Prostate gland (tissue), 2 donors: ENCODE measurements at places on chromosomes 6 and 20.

DNA sequence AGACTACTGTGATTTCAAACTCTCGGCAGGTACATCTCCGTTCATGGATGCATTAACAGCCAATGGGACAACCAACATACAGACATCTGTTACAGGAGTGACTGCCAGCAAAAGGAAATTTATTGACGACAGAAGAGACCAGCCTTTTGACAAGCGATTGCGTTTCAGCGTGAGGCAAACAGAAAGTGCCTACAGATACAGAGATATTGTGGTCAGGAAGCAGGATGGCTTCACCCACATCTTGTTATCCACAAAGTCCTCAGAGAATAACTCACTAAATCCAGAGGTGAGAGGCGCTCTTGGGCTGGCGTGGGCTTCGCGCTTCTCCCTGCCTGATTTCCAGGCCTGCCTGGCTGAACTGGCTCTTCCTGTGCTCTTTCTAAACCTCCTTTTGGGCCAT, 68.4 kb downstream of the RPP40 start:
- DNase-seq, result no peak

GRCh38 chr6:144580039-144580438, 294.9 kb downstream of the UTRN start:
- DNase-seq, result no peak

GRCh38 chr6:116990679-116991078, 113.6 kb downstream of the RFX6 start:
- no peak for DNase-seq

- no peak for DNase-seq
These were observed 602.2 kb upstream of the NOX3 start for GRCh38 chr6:156057869-156058268.

- DNase-seq, result no peak
These were observed 318.9 kb downstream of the SYNE1 start for GRCh38 chr6:152318278-152318677.

DNA sequence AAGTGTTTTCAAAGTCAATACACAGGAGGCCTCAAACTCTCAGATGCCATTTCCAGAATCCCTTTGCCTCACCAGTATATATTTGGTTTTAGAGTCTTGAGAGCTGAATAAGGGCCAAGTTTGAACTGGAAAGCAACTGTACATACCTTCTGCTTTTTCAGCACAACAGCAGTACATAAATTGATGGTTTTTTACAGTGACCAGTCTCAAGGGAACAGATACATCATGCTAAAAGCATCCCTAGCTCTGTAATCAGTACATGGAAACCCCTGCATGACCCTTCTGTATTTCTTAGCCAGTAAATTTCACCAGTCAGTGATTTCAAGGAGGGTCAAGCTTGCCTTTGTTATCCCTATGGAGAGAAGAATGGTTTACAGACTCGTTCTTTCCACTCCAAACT, 40.6 kb upstream of the ECHDC1 start:
- DNase-seq, result no peak

- peak; percentile 22 for DNase-seq
These were observed 37.0 kb downstream of the SHLD1 start for GRCh38 chr20:5786930-5787795.

DNA sequence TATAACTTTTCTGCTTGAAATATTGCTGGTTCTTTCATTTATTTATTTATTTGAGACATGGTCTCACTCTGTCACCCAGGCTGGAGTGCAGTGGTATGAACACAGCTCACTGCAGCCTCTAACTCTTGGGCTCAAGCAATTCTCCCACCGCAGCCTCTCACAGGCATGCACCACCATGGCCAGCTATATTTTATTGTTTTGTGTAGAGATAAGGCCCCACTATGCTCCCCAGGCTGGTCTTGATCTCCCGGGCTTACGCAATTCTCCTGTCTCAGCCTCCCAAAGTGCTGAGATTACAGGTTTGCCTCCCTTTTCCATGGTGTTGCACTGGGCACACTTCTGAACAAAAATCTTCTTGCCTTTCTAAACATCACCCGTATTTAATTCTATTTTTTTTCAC, 39.1 kb upstream of the RNGTT start:
- no peak for DNase-seq

DNA sequence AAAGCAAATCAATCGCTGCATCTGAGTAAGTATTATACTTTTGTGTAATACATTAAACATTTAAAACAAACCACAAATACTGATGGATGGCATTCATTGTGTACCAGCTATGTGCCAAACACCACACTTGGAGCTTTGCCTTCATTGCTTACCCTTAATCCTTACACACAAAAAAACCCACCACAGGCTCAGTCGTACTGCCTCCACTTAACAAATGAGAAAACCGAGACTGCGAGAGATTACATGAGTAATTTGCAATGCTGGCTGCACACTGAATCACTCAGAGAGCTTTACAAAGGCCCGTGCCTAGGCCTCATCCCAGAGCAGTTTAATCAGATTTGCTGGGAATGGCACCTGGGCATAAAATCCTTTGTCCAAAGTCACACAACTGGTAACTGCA, 130.5 kb downstream of the EDN1 start:
- DNase-seq, result no peak

GRCh38 chr6:24445704-24446103, 43.0 kb downstream of the MRS2 start:
- no peak for DNase-seq

GRCh38 chr6:15016813-15017212, 229.1 kb upstream of the JARID2 start:
- no peak for DNase-seq

DNA sequence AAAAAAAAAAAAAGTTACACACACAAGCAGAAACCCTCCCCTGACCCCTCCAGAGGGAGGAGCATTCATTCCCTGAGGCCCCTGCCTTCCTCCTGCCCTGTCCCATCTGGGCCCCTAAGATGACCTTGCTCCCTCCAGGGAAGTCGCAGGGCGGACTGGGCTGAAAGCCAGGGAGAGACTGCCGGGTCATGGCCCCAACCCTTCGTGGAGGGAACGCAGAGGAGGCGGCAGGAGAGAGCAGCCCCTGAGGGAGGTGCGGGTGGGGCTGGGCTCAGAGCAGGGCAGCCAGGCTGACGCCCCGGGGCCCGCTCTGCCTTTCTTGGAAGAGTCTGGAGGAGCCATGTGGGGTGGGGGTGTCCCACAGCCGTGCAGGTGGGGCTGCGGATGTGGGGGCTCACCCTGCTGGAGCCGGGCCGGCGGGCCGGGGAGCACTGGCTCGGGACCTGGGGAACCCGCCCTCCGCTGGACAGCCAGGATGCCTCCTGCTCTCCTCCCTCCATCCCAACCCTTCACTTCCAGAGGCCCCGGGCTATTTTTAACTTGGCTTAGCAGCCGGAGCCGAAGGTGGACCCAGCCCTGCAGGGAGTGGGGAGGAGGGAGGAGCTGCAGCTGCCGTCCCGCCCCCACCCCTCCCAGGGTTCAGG, 15.0 kb upstream of the ABHD16B start:
- DNase-seq, result no peak

GRCh38 chr20:2756056-2756611, 44.3 kb downstream of the CPXM1 start:
- DNase-seq, result no peak

GRCh38 chr20:11054266-11054993, 380.6 kb upstream of the JAG1 start:
- no peak for DNase-seq

DNA sequence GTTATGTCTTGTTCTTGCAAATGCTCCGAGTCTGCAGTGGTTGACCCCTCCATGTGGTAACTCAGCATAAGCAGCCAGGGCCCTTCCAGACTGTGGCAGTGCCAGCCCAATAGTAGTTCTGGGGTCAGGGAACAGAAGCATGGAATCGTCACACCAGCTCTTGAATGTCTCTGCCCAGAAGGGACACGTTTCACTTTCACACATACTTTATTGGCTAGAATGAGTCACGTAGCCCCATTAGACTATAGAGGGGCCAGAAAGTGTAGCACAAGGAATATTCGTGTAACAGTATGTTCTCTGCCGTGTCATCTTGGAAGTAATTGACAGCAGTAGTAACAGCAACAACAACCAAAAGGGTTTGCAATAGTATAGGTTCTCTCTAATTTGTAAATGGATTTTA, 254.7 kb downstream of the FARS2 start:
- DNase-seq, result no peak

DNA sequence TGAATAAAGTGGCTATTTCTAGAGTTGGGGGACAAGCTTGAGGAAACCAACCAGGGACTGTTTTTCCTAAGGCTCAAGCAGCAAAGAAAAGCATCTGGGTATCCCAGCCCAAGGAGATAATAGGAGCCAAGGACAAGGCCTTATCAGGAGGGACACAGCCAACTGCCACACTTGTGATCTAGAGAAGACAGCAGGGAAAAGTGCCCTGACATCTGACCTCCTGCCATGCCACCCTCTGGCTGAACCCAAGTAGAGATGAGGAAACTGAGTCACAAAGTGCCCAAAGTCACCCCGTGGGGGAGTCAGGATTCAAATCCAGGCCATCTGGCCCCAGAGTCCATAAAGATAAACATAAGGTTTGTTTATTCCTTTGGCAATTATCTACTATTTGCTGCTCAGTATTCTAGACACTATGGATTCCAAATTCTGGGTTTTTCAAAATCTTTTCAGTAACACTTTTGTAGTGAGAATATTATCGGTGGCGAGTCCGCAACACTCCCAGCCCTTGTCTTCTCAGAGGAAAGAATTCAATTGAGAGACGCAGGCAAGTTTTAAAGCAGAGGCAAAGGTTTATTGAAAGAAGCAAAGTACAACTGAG, 3.5 kb upstream of the LBP start:
- no peak for DNase-seq

GRCh38 chr6:40888456-40888990, 150.5 kb downstream of the UNC5CL start:
- DNase-seq, result no peak

- no peak for DNase-seq
These were observed 105.0 kb upstream of the DUSP22 start for GRCh38 chr6:187210-187861.

- no peak for DNase-seq
These were observed 437.5 kb upstream of the RGS17 start for GRCh38 chr6:153568628-153569027.

DNA sequence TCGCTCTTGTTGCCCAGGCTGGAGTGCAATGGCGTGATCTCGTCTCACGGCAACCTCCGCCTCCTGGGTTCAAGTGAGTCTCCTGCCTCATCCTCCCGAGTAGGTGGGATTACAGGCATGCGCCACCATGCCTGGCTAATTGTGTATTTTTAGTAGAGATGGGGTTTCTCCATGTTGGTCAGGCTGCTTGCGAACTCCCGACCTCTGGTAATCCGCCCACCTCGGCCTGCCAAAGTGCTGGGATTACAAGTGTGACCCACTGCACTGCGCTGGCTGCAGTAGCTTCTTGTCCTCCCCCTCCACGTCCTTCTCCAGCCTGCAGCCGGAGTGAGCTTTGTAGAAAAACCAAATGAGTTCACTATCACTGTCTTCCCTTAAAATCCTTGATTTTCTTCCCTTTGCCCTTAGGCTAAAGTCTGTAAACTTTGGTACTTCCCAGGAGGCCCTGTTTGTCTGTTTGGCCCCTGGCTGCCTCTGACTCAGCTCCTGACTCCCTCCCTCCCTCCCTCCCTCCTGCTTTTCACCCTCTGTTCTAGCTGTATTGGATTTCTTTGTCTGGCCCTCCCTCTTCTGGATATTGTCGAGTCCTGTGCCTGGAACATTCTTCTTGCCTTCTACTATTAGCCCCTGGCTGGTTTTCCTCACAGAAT, 12.9 kb downstream of the PARD6B start:
- peak; percentile 67 for DNase-seq

DNA sequence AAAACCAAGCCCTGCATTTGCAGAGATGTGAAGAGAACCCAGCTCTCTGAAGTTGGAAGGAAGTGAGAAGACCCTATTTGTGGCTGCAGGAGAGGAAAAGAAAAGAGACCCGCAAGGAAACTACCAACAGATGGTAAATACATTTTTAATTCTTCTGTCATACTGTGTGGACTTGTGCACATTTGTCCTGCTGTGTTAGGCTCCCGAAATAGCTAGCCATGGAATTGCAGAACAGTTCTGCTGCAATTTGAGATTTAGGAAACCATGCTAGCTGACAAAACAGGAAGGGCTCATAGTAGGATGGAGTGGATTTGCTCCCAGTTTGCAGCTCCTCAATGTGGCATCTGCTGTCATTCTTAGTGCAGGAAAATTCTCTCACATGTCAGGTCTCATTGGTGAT, 12.1 kb upstream of the ATXN1 start:
- DNase-seq, result no peak

- no peak for DNase-seq
These were observed 72.1 kb downstream of the MAP3K5 start for GRCh38 chr6:136720045-136720770.

GRCh38 chr6:19369785-19370184, 467.4 kb upstream of the ID4 start:
- no peak for DNase-seq

DNA sequence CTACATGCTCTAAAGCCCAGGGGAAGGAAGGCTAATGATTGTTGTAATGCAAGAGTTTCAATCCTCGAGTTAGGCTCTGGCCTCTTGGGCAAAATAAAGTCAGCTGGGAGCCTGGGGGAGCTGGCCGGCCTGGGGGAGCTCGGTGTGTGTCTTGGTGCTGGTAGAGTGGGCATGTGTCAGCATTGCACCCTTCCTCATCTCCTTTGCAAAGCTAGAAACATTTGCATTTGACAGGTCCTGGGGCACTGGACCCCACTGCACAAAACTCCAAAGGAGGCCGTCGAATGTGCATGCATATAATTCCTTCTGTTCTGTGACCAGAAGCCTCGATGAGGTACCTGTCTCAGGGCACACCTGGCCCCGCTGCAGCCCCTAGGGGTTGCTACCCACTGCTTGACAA, 74.6 kb upstream of the SLC22A23 start:
- no peak for DNase-seq

- DNase-seq, result no peak
These were observed 556 bp downstream of the NKX2-4 start for GRCh38 chr20:21396599-21397340.

DNA sequence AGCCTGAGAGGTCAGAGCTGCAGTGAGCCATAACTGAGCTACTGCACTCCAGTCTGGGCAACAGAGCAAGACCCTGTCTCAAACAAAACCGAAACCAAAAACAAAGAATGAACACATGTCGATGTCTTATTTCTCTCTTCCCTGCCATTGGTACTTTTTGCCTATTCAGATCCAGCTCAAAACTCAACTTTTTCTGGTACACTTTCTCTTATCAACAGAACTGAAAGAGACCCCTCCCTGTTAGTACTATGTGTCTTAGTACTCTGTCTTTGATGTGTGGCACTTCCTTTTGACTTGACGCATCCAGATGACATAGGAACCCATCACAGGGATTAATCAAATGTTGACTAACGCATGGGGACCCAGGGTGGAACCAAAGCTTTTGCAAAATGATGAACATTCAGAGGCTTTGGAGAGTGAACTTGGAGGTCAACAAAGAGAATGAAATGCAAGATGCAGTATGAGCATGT, 44.8 kb downstream of the AKAP12 start:
- no peak for DNase-seq

GRCh38 chr6:27026361-27026760, 221.1 kb upstream of the PRSS16 start:
- DNase-seq, result no peak

GRCh38 chr6:35710241-35710847, 21.6 kb upstream of the FKBP5 start:
- no peak for DNase-seq

DNA sequence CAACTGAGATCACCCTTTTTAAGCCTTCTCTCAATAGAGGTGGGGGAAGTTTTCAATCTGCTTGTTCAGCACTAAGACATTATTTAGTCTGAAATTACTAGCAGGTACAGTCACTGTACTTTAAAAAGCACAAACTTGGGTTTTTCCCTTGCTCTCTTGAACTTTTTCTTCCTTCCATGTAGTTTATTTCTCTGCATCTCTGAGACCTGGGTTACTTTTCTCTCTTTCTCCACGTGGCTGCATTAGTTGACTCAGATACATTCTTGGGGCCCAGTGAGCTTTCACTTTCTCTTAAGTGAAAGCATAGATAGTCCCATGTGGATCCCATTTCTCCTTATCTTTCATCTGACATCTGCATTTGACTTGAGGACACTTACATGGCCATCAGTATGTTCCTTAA, 433.9 kb upstream of the MAP3K7 start:
- no peak for DNase-seq
